ENCODE measurements at places on chromosomes 12 and 14.

- DNase-seq = no peak
Measured at GRCh38 chr14:45678163-45678562, 425.2 kb upstream of the MIS18BP1 start.

DNA sequence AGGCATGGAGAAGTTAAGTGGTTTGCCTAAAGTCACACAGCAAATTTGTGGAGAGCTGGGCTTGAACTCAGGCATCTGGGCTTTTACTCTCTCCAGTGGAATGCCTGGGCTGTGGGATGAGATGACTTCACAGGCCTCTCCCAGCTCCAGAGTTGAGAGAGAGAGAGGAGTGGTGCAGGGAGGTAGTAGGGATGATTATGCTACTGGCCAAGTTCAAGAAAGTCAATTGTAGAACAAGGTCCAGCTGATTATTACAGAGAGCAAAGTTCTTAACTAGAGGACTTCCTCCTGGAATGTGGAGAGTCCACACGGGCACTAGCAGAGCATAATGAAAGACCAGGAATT lies 769 bp upstream of the EMP1 start:
- DNase-seq = no peak

- peak; percentile 76 for DNase-seq
Measured at GRCh38 chr12:98397323-98398105, 117.9 kb upstream of the TMPO start.

- DNase-seq = no peak
Measured at GRCh38 chr14:95482627-95483308, 33.7 kb downstream of the SYNE3 start.

GRCh38 chr14:89933002-89933401 lies 21.5 kb downstream of the EFCAB11 start:
- no peak for DNase-seq

DNA sequence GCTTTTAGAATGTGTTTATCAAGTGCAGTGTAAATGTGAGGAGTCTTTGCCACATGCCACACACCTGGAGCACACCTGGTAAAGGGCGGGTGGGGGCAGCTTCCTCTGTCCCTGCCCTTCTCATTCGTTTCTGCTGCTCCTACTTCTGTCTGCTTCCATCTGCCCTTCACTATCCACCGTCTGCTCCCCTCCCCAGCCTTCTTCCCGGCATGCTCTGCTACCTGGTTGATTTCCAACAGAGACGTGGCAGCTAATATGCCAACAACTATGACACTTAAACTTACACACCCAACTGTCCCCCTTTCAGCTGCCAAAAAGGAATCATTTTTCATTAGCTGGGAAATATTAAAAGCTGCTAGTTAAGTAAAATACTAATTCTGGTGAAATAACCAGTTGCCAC lies 9.1 kb upstream of the CARMIL3 start:
- DNase-seq = no peak

GRCh38 chr14:77305696-77306095 lies 15.0 kb downstream of the POMT2 start:
- DNase-seq = no peak

GRCh38 chr12:69719336-69720316 lies 19.0 kb upstream of the RAB3IP start:
- no peak for DNase-seq

- no peak for DNase-seq
Measured at GRCh38 chr14:103725001-103725682, 9.5 kb downstream of the ZFYVE21 start.

DNA sequence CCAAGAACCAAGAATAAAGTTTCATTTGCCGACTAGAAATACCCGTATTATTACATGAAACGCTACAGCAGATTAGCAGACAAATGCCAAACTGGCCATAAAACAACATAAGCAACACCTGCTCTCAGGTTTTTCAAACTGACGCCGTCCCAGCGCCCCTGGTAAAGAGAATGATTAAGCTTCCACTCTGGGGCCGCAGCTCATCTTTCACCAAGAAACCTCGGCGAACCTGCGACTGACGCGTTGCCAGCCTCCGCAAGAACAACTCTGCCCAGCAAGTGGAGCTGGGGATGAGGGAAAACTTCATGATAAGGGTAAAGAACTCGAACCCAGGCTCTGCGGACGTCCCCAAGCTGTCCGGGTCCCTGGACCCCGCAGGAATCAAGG lies 530 bp downstream of the ARL1 start:
- no peak for DNase-seq

GRCh38 chr12:91718326-91718725 lies 427.3 kb downstream of the BTG1 start:
- no peak for DNase-seq

GRCh38 chr12:99043319-99043914 lies 398.3 kb downstream of the APAF1 start:
- DNase-seq = peak; percentile 61

DNA sequence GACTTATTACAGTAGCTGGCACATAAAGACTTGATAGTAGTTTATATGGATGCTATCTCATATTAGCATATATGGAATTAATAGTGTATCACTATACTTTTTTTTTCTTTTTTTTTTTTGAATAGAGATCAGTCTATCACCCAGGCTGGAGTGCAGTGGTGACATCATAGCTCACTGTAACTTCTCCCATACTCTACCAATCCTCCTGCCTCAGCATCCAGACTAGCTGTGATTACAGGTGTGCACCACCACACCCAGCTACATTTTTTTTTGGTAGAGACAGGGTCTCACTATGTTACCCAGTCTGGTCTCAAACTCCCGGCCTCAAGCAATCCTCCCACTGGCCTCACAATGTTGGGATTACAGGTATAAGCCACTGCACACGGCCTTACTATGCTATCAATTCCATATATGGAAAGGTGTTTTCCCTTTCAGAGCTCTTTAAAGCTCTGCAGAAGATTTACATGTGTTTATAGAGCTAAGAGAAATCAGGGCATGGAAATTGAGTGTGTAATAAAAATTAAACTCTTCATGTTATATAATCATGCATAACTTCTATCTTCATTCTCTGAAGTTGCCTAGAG lies 1.8 kb upstream of the TBK1 start:
- no peak for DNase-seq

GRCh38 chr12:49032679-49033447 lies 14.3 kb upstream of the PRKAG1 start:
- no peak for DNase-seq

DNA sequence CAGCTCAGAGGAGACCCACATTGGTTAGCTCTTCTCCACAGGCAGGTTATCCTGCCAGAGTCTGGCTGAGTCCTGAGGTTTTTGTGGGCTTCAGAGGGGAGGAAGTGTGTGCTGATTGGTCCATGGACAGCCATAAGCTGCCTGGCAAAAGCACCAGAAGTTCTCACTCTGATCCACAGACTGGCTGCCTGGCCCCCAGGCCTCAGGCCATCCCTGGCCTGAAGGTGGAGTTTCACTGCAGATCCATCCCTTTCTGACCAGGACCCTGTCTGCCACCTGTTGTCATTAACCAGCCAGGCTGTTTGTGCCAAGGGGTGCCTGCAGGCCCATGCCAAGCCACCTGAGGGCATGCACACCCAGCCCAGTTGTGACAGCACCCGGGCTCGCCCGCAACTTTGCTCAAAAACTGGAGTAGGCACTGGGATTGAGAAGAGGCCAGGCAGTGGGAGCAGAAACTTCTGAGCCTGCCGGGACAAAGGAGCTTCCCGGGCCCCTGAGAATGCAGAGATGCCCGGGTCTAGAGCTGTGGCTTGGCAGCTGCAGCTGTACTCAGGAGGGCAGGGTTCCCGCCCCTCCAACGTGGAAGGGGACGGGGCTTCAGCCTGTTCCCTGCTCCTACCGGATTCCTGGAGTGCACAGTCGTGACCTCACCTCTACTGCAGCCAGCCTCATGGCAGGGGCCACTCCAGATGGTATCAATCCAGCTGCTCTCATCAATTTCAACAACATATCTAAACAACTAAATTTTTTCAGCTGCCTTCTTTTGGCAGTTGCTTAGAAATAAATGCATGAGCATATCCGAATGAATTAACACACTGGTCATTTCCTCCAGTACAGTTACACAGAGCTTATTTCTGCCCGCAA lies 1277.3 kb downstream of the SLC16A7 start:
- no peak for DNase-seq

DNA sequence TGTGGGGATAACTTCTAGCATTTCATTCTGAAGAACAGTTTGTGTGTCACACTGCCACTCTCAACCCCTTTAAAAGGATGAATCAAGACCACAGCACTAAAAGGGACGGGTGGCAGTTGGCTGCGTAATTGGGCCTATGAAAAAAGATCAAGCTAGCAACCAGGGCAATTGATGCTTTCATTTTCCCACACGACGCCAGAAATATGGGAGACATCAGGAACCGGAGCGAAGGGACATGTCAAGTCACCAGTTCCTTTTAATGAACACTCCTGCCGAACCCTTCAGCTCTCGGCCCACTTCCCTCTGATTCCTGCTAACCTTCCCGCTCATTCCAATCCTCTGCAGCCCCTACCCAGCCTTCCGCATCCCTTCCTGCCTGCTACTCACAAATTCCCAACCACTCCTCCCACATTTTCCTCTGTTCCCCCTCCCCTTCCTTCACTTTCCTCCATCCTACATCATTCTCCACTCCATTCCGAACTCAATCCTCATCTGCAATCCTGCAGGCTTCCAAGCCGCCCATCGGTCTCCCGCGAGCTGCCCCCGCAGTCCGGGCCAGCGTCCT lies 753 bp downstream of the CSRNP2 start:
- no peak for DNase-seq

DNA sequence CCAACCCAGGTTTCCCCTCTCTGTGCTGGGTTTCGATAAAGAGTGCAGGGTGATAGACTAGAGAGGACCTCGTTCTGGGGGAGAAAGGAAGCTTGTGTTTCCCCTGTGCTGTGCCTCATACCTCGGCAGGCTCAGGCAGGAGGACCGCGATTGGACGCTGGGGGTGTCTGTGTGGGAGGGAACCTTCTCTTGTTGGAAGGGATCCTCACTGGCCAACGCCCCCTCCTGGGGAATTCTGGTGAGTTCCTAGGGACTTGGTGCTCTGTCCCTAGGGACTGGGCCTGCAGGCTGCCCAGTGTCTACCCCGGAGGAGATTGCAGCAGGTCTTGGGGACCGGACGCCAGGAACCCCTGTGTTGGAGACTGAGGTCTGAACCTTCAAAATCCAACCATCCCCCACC lies 157.4 kb upstream of the PRMT8 start:
- DNase-seq = no peak

DNA sequence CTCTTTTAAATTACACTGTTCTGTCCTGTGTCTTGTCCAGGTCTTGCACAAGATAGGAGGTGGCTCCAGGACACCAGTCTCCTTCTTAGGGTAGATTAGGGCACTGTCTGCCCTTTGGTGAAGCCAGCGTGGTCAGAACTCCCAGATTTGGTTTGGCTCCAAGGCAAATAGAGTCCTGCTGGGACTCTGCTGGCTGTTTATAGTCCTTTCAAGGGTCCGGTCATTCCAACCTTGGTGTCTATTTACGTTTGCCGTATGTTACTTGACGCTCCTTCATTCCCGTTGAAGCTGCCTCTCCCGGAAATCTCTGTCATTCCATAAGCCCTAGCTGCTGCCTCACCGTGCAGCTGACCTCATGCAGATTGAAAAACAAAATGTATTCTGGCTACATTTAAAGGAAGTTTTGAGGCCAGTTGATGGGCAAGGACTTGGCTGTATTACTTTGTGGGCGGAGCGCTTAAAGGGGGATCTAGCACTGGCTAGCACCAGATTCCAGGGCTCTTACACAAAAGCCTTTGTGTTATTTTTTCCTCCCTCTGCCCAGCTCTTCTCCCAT lies 180.6 kb downstream of the AKAP6 start:
- DNase-seq = no peak

GRCh38 chr12:69275471-69275891 lies 36.1 kb downstream of the CPSF6 start:
- DNase-seq = no peak

DNA sequence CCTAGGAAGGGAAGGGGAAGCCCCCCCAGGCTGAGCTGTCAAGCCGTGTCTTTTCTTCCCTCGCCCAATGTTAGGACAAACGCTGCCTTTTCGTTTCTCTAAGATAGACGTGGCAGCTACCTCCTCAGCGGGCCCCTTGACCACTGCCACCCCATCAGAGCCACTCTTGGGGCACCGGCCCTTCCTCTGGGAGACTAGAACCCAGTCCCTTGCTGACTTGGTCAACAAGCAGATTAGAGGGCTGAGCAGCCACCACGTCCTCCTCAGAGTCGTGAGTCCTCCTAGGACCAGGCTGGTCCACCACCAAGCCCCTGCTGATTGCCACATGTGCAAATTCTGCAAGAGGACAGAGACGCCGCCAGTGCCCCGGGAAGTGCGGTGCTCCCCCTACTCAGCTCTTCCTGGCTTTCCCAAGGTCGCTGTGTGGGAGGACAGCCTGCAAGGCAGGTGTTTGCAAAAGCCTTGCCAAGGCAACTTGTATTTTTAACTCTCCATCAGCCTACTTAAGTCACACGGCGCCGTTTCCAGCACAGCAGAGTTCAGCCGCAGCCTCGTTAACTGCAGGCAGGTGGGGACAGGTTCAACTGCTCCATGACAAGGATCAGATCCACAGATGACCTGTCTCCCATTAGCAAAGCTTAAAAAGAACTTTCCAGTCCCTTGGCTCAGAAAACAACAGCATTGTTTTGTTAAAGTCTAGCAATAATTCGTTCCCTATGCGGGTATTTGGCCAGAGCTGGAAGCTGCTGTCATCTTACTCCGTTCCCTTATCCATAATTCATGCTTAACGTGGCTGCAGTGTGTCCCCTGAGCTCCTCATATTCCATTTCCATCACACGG lies 65.6 kb downstream of the TESC start:
- DNase-seq = peak; percentile 90

DNA sequence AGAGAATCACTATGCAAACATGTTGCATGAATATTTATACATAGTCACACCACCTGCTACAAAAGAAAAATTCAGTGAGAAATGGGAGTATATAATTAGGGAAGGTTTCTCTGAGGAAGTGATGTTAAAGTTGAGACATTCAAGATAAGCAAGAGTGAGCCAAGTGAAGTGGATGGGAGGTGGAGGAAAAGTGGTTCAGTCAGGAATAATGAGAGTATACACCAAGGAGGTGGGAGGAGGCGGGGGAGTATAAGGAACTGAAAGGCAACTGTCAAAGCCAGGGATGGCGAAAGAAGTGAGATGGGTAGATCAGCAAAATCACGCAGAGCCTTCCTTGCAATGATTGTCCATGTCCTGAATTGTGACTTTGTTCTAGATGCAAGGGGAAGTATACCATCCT lies 33.7 kb downstream of the PRKD1 start:
- DNase-seq = no peak

- DNase-seq = peak; percentile 93
Measured at GRCh38 chr12:112381883-112382796, at the start of gene HECTD4. TSS of gene HECTD4 (minus strand) at chr12:112382431. CDS start at chr12:112382128, 303 bp downstream.
